Ascending aorta (tissue), 2 donors: ENCODE measurements at places on chromosomes 13 and 19. TPM values are rescaled to one million over a fixed set of nuclear protein-coding genes. Genes with fewer than 3 reads are reported as not detected.

DNA sequence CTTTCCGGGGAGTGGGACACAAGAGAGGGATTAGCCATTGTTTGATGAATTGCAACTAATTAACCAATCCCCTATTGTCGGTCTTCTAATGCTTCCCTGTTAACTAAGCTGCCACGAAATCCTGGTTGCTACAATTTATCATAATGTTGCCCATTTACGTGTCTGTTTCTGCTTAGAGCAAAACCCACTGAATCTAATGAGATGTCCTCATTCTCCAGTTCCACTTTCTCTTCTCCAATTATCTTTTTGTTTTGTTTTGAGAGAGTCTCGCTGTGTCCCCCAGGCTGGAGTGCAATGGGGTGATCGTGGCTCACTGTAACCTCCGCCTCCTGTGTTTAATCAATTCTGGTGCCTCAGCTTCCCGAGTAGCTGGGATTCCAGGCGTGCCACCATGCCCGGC is 5.2 kb upstream of the DPP9 start:
- no peak overlapping the region for H3K27ac ChIP-seq
- no peak for DNase-seq
- H3K4me3 ChIP-seq, result no peak overlapping the region
- H3K36me3 ChIP-seq, result no peaks in the 10 kb centered on the region
- peaks cover 4% of the 10 kb centered on the region for H3K4me1 ChIP-seq

- no peaks in the 10 kb centered on the region for H3K4me1 ChIP-seq
- no peaks in the 10 kb centered on the region for H3K27me3 ChIP-seq
- no peaks in the 10 kb centered on the region for H3K36me3 ChIP-seq
- H3K4me3 ChIP-seq, result no peak overlapping the region
- no peak for DNase-seq
These were observed 49.3 kb upstream of the TDRD3 start for GRCh38 chr13:60347690-60348089.

GRCh38 chr19:10227026-10227971 is 3.8 kb downstream of the S1PR2 start:
- H3K4me3 ChIP-seq, result peak overlapping the region; percentile 0
- DNase-seq, result peak; percentile 68
- H3K27me3 ChIP-seq, result no peaks in the 10 kb centered on the region

DNA sequence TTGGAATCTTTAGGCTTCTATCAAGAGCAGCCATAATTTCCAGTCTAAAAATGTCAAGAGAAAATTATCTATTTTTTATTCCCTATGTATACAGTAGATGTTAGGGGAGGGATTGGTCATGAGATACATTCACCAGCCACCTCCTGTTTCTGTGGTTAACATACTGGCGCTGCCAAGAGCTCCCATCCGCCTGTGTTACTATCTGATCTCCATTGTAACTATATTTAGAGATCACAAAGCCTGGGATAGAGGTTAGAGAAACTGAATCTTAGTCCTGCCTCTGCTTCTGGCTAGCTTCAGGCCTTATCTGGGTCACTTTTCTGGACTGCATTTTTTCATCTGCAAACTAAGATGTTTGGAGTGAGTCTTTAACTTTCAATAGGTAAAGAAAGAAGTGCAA is 46.3 kb downstream of the POLR1D start:
- no peak overlapping the region for H3K4me3 ChIP-seq
- H3K27ac ChIP-seq, result no peak overlapping the region
- no peak for DNase-seq
- peaks cover 10% of the 10 kb centered on the region for H3K36me3 ChIP-seq
- H3K27me3 ChIP-seq, result no peaks in the 10 kb centered on the region

- no peak for DNase-seq
- no peak overlapping the region for H3K4me3 ChIP-seq
- no peak overlapping the region for H3K27ac ChIP-seq
- no peaks in the 10 kb centered on the region for H3K36me3 ChIP-seq
- H3K4me1 ChIP-seq, result peaks cover 3% of the 10 kb centered on the region
These were observed 6.7 kb downstream of the PPP1R37 start for GRCh38 chr19:45099467-45100191.

DNA sequence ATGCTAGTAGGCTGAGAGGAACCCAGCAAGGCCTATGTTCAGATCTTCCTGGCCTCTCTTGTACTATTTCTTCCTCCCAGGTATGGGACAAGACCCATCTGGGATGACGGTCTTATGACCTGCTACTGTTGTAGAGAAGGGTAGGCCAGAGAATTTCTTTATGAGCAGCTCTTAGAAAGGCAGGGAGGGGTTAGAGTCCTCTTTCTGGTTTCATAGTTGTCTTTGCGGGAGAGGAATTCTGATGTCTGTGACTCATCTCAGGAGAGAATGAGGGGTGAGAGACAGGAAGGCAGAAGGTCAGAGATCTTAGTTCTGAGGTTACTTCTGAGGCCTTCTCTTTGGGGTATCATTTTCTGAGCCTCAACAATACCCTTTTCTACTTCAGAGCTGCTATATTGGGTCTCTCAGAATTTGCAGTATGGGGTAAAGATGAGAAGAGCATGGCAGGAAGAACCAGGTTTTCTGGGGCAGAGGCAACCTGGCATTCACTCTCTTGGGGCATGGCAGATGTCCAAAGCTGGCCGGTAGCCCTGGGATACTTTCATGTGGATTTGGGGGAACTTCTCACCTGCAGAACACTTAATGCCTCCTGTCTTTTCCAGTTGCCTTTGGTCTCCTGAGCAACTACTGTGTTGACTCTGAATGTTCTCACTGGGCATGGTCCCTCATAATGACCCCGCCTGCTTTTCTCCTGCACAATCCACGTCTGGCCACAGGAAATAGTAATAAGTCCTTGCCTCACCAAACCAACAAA is 154.4 kb downstream of the GGACT start:
- no peaks in the 10 kb centered on the region for H3K4me1 ChIP-seq
- H3K36me3 ChIP-seq, result no peaks in the 10 kb centered on the region
- no peak for DNase-seq
- H3K4me3 ChIP-seq, result no peak overlapping the region
- no peak overlapping the region for H3K27ac ChIP-seq

DNA sequence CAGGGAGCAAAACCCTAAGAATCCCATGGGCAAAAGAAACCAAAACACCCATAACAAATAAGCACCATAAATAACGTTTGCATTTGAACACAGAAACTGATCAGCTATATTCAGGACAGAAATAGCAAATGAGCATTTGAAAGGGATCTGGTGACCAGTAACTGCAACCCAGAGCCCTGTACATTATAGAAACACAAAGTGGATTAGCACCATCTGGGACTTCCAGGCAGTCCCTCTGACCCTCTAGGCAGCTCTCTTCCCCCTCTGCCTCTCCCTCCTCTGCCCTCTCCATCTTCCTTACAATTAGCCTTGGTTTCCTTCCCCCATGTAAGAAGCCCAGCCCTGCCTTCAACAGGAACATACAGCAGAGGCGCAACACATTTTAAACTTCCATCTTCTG is 215.0 kb downstream of the DCLK1 start:
- no peaks in the 10 kb centered on the region for H3K36me3 ChIP-seq
- DNase-seq, result no peak
- no peak overlapping the region for H3K27ac ChIP-seq
- H3K4me1 ChIP-seq, result no peaks in the 10 kb centered on the region
- H3K27me3 ChIP-seq, result no peaks in the 10 kb centered on the region

Gene ZNF728
- total RNA-seq, result 7.0 TPM

Gene PNKP
- total RNA-seq, result 46.3 TPM

Gene ACER1
- not detected for total RNA-seq

Gene ZSWIM9
- 16.0 TPM for total RNA-seq

Gene MAN2B1
- 36.3 TPM for total RNA-seq

Gene ZNF835
- 4.0 TPM for total RNA-seq

Gene EVI5L
- total RNA-seq, result 27.7 TPM

Gene CGB2
- not detected for total RNA-seq
